ENCODE measurements at places on chromosomes 16 and 17.

DNA sequence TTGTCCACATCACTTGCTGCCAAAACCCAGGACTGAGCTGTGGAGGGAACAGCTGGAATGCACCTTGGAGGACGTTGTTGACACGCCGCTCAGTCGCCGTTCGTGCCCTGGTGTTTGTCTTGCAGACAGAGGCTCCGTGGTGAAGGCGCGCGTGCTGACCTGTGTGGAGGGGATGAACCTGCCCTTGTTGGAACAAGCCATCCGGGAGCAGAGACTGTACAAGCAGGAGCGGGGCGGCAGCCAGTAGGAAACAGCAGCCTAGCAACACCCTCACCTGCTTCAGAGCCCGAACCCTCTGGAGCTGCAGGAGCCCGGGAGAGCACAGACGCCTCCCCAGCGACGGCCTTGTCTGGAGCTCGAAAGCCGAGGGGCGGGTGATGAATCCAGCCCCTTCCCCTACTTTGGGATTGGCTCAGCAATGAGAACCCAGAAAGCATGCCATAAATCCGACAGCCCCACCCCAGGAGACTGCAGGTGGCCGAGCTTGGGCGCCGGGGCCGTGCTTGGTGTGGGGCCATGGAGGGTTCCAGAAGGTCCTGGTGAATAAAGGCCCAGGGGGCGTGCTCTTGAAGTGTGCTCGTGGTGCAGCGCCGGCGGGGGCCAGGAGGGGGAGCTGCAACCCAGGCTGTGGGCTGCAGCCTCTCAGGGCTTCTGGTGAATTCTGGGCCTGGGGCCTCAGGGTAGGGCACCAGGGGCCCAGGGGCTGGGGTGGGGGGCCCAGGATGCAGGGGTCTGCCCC, 470 bp upstream of the CDK3 start:
- DNase-seq: no peak

- DNase-seq: no peak
These were observed 292.0 kb upstream of the CCL2 start for GRCh38 chr17:33962857-33963655.

DNA sequence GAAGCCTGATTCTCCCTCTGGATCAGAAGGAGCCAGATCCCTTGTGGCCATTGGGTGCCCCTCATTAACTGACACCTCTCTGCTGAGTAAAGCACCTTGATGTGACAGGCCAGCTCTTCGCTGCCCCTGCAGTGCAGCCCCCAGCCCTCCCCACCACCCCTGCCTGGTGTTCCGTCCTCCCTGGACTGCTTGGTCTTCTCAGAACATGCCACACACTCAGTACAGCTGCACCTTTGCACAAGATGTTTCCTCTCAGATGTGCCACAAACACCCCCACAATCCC, 20.2 kb downstream of the GOSR2 start:
- no peak for DNase-seq

- no peak for DNase-seq
These were observed 6.8 kb upstream of the ITGAD start for GRCh38 chr16:31386157-31386984.

- no peak for DNase-seq
These were observed 154.0 kb upstream of the SDK2 start for GRCh38 chr17:73798111-73798748.

DNA sequence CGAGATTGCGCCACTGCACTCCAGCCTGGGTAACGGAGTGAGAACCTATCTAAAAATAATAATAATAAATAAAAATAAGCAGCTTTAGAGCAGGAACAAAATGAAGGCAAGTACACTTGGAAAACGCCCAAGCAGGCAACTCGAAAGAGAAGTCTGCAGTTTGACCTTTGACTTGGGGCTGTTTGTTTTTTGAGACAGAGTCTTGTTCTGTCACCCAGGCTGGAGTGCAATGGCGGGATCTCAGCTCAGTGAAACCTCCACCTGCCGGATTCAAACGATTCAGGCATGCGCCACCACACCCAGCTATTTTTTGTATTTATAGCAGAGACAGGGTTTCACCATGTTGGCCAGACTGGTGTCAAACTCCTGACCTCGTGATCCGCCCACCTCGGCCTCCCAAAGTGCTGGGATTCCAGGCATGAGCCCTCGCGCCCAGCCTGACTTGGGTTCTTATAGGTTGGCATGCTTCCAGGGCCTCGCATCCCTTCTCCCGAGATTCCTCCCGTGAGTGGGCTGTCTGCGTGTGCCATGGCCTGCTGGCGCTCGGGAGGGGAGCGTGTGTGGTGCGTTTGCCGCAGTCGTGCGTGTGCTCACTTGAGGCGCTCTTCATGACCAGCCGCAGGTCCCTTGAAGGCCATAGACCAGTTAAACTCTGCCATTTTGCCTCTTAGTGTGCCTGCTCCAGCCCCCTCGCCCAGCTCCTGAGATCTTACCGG, 18.4 kb upstream of the UBE2I start:
- no peak for DNase-seq

DNA sequence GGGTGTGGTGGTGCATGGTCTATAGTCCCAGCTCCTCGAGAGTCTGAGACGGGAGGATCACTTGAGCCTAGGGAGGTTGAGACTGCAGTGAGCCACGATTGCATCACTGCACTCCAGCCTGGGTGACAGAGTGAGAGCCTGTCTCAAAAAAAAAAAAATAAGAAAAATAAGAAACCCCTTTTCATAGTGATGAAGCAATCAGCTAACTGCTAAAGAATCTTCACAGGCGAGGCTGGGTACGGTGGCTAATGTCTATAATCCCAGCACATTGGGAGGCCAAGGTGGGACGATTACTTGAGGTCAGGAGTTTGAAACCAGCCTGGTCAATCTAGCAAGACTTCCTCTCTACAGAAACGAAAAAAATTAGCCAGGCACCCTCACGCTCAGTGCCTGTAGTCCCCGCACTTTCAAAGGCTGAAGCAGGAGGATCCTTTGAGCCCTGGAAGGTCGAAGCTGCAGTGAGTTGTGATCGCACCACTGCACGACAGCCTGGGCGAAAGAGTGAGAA, 760 bp downstream of the SLFN12L start:
- DNase-seq: no peak

GRCh38 chr17:67479148-67479547, 102.1 kb downstream of the PITPNC1 start:
- no peak for DNase-seq

Data from SIG-M5 (cell line).